ENCODE measurements at places on chromosomes 16 and 17.

GRCh38 chr17:45873728-45874127 lies 20.6 kb upstream of the MAPT start:
- DNase-seq: no peak

DNA sequence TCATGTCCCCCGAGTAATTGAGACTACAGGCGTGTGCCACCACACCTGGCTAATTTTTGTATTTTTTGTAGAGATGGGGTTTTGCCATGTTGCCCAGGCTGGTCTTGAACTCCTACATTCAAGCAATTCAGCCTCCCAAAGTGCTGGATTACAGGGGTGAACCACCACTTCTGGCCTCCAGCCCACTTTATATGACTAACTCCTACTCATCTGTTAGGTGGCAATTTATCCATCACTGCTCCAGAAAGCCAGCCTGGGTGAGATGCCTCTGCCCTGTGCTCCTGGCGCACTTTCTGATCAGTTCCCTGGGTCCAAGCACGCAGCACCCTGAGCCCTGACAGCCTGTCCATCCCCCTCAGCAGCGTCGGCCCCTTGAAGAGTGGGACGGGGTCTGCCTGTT lies 29.4 kb downstream of the ADAM11 start:
- DNase-seq: no peak

DNA sequence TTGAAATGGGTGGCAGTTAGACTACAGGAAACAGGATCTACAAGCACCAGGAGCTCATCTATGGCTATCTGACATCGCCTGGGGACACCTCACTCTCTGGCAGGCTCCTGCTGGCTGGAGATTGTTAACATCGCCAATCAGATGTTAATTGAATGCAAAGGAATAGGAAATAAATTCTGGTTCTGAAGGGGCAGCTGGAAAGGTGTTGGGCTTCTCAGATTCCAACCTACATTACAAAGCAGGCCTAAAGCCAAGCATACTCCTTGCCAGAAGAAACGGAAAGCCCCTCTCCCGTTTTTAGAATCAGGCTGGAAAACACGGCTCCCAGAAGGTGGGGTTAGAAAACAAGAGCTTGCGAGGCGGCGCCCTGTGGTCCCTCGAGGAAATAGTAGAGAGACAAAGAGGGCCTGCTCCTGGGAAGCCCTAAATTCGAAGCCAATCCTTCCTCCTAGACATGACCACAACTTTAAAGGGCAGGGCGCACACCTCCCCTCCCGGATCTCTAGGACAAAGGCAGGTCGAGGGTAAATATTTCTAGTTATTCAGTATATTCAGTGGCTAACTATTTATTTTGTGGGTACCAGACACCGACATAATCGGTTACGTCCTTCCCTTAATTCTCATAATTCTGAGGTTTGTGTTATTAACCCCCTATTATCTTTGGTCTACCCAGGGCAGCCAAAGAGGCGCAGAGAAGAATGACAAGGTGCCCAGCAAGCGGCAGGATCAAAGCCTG lies 763 bp upstream of the TOM1L1 start:
- DNase-seq: no peak

GRCh38 chr17:77796176-77796860 lies 162.2 kb upstream of the TNRC6C start:
- no peak for DNase-seq

GRCh38 chr17:78168903-78169793 lies 767 bp downstream of the SYNGR2 start:
- no peak for DNase-seq

GRCh38 chr17:77729587-77729986 lies 228.9 kb upstream of the TNRC6C start:
- DNase-seq: no peak

GRCh38 chr16:17591655-17592405 lies 121.1 kb upstream of the XYLT1 start:
- no peak for DNase-seq

DNA sequence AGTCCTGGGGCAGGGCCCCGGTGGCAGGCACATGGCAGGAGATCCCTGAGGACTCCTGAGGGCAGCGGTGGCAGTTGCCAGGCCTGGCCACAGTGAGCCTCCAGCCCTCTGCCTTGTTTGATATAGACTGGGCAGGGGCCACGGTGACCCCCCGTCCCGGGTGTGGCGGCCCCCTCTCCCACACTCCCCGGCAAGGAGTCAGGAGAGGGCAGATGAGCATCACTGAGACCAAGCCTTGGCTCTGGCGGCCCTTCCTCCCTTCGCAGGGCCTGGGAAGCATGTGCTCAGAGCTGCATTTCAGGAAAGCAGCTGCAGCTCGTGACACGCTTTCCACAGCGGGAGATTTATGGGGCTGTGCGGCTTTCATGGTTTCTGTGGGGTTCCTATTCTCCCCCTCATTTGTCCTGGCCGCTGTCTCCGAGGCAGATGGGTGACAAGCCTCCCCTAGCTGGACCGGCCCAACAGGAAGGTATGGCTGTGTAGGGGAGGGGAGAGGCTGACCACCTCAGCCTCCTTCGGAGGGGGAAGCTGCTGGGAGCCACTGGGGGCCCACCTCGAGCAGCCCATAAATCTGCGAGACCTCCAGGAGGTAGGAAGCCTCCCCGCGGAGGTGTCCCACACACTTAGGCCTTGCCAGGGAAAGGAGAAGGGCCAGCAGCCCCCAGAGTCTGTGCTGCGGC lies 211.4 kb downstream of the NTN1 start:
- DNase-seq: no peak

DNA sequence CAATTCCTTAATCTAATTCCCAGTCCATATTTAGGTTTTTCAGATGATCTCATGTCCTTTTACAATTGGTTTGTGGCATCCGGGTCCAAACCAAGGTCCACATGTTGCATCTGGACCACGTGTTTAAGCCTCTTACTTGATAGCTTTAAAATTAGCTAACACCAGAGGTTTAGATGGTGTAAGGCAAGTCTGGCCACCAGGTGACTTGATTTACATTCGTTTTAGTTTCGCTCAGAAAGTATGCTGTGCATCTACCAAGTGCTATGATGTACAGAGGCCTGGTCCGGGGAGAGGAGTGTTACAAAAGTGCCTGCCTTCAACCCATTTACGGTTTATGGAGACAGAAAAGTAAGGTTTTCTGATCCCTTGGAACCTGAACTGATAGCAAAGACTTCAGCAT lies 878 bp upstream of the DNAJA2 start:
- DNase-seq: no peak

GRCh38 chr16:19710191-19710908 lies 7.7 kb downstream of the KNOP1 start:
- DNase-seq: no peak

DNA sequence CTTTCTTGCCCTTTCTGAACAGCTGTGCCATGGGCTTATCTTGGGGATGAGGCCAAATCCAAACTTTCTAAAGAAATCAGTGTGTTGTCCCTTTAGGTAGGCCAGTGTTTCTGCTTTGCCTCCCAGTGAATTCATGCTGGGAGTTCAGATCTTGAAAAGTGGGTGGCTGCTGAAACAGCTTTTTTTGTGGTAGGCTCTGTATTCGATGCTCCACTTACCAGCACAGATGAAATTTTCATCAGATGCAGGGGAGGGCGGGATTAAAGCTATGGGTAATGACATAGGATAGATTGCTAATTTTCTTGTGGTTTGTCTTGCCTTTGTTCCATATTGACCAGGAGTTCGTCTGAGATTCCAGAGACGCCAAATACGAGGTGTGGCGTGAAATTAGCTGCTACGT lies 2.8 kb downstream of the SOCS7 start:
- DNase-seq: no peak

DNA sequence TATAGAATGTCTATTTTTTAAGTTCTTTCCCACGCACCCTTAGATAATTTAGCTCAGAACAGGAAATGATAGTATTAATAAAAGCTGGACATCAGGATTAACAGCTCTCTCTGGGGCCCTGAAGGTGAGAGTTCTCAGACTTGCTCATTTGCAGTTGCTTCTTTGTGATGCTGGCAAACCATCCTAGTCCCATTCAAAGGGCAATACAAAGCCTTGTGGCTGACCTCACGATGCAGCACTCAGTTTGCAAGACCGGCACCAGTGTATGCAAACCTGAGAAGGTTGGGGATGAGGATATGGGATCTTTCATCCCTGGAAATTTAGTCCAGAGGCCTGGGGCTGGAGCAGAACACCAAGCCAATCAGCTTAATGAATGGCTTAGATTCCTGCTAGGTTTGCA lies 29.3 kb downstream of the STH start:
- no peak for DNase-seq

- DNase-seq: peak; percentile 94
Observed at GRCh38 chr16:73126525-73126853, 78.6 kb upstream of the ZFHX3 start.

All from skeletal muscle cell (primary cell).